ENCODE measurements at places on chromosomes 11 and 22.

DNA sequence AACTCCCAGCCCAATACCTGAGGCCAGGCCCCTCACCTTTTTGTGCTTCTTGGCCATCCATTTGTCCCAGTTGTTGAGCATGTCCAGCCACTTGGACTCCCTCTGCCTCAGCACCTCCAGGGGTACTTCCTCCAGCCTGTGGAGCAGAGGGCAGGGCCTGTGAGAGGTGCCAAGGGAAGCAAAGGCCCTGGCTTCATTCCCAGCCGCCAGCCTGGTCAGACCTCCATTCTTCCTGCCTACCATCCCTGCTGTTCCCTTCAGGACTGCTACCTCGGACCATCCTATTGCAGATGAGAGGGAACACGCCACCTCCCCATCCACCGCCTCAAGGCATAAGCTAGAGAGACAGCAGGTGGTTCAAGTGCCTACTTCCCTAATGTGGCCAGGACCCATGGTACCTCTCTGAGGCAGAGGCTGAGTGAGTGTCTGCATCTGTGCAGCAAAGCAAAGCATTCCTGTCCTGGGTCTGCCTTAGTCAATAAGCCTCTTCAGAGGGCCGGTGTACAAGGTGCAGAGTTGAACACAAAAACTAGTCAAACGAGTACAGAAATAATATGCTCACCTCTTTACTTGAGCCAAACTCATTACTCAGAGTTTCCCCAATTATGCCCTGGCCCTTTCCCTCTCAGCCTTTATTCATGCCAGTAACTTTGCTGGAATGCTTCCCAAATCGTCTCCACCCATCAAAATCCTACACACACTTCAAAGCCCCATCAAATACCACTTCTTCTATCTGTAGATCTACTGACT is 15.4 kb upstream of the CASTOR1 start:
- peak overlapping the region; percentile 63 for H3K4me3 ChIP-seq
- peak overlapping the region; percentile 96 for H3K27ac ChIP-seq

GRCh38 chr11:19756675-19757475 is 44.2 kb downstream of the NAV2 start:
- peaks cover 8% of the 10 kb centered on the region for H3K27me3 ChIP-seq
- H3K27ac ChIP-seq, result no peak overlapping the region
- no peak overlapping the region for H3K4me3 ChIP-seq
- no peaks in the 10 kb centered on the region for H3K36me3 ChIP-seq

GRCh38 chr11:61369372-61370348 is 7.5 kb downstream of the TMEM138 start:
- H3K4me1 ChIP-seq, result peaks cover 22% of the 10 kb centered on the region
- H3K27ac ChIP-seq, result peak overlapping the region; percentile 38
- peaks cover 44% of the 10 kb centered on the region for H3K36me3 ChIP-seq
- H3K27me3 ChIP-seq, result no peaks in the 10 kb centered on the region

DNA sequence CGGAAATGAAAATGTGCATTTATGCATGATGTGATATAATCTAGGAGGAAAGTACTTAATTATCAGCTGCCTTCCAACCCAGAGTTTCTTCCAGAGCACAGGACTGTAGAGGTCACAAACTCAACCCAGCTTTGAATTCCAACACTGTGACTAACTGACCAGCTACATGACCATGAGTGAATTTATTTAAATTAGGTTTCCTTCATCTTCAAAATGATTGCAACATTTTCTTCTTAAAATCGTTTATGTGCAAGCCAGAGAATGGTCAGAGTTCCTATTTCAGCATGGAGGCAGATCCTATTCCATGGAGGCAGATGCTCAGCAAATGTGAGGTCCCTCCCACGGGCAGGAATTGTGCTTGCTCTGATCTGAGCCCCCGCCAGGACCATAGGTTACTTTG is 42.4 kb downstream of the OSBP start:
- peaks cover 13% of the 10 kb centered on the region for H3K36me3 ChIP-seq
- no peaks in the 10 kb centered on the region for H3K27me3 ChIP-seq
- no peak overlapping the region for H3K4me3 ChIP-seq
- DNase-seq, result no peak
- no peaks in the 10 kb centered on the region for H3K4me1 ChIP-seq
- no peak overlapping the region for H3K27ac ChIP-seq

GRCh38 chr11:64998141-64998540 is 1.4 kb upstream of the BATF2 start:
- peak overlapping the region; percentile 73 for H3K27ac ChIP-seq
- H3K4me1 ChIP-seq, result peaks cover 17% of the 10 kb centered on the region
- no peaks in the 10 kb centered on the region for H3K36me3 ChIP-seq

DNA sequence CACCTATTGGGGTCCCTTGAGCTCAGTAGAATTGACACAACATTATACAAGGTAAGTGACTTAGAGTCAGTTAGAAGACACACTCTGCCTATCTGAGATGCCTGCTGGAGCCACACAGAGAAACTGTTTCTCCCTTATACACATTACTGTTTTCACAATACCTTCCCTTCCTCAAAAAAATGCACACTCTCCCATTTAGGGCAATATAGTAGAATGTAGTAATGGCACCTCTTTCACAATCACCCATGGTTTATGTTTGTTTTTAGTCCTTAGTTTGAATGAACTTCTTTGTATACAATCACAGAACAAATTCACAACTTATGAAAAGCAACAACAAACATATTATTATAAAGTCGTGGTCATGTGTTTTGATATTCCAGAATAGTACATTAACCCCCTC is 14.3 kb downstream of the OR52H1 start:
- no peak for DNase-seq
- peaks cover 3% of the 10 kb centered on the region for H3K36me3 ChIP-seq

DNA sequence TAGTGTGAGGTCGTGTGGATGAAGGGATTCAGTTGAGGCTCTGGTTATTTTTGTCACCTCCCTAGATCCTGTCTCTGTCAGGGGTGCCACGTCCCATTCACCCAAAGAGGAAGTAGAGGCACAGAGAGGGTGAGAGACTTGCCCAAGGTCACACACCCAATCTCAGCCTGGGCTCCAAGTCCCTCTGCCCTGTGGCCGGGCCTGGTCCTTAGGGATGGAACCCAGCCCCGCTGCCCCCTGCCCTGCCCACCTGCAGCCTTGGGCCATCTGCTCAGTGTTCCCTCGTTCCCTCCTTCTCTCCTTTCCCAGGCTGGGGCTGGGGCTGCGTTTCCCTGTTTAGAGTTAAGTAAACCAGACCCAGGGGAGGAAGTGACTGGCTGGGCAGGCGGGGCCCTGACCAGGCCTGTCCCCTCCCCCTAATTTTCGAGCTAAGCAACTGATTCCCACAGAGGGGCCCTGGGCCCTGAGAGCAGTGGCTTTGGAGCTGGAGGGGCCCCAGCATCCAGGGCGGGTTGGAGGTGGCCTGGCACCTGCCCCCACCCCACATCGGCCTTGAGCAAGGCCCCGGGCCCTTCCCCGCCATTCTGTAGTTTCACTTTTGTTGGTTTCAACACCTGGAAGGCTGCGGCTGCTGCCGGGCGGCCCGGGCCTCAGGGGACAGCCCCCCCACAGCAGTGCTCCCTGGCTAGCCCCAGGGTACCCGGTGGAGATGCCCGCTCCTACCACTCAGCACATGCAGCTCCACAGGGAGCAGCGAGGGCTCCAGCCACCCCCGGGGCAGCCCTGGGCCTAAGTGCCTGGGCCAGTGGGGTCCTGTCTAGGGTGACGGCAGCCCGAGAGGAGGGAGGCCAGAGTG is 1.5 kb downstream of the TCIRG1 start:
- H3K4me1 ChIP-seq, result peaks cover 21% of the 10 kb centered on the region
- peak overlapping the region; percentile 91 for H3K27ac ChIP-seq
- H3K36me3 ChIP-seq, result peaks cover 8% of the 10 kb centered on the region
- H3K4me3 ChIP-seq, result peak overlapping the region; percentile 91

GRCh38 chr11:120125024-120125423 is 12.9 kb downstream of the TRIM29 start:
- no peak overlapping the region for H3K27ac ChIP-seq
- H3K27me3 ChIP-seq, result no peaks in the 10 kb centered on the region
- no peak overlapping the region for H3K4me3 ChIP-seq
- H3K36me3 ChIP-seq, result no peaks in the 10 kb centered on the region
- peaks cover 2% of the 10 kb centered on the region for H3K4me1 ChIP-seq

DNA sequence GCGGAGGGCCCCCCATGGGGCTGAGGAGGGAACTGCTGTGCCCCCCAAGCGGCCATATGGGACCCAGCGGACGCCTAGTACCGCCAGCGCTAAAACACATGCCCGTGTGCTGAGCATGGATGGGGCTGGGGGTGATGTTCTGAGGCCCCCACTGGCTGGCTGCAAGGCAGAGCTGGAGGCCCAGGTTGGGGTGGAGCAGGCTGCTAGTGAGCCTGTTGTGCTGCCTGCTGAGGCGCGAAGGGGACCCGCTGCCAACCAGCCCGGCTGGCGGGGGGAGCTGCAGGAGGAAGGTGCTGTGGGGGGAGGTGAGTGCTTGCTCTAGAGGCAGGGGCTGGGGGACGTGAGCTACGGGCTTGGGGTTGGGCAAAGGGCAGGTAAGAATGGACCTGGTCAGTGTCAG is 3.2 kb downstream of the PCNX3 start:
- H3K36me3 ChIP-seq, result peaks cover 15% of the 10 kb centered on the region
- no peak for DNase-seq
- no peaks in the 10 kb centered on the region for H3K27me3 ChIP-seq

DNA sequence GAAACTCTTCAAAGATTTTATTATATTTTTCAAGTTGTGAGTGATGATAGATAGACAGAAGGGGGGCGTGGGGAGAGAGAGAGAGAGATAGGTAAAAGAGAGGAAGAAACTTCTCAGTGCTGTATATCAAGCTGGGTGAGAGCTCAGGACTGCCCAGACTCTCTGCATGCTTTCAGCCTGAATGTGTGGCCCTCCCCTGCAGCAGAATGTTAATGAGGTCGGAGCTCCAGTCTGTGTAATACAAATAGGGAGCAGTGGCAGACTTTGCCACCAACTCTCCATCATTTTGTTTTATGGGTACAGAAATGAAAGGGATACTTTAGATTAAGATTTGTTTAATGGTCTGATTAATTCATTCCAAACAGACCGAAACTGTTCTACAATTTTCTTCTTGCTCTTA is 752.8 kb downstream of the OPCML start:
- H3K4me1 ChIP-seq, result peaks cover 11% of the 10 kb centered on the region
- no peaks in the 10 kb centered on the region for H3K36me3 ChIP-seq
- no peaks in the 10 kb centered on the region for H3K27me3 ChIP-seq
- no peak overlapping the region for H3K27ac ChIP-seq
- DNase-seq, result no peak

- DNase-seq, result no peak
- H3K27me3 ChIP-seq, result peaks cover 5% of the 10 kb centered on the region
- H3K27ac ChIP-seq, result no peak overlapping the region
- H3K36me3 ChIP-seq, result no peaks in the 10 kb centered on the region
Measured at GRCh38 chr11:130728185-130729180, 187.8 kb downstream of the SNX19 start.

GRCh38 chr11:109726061-109726460 is 304.1 kb downstream of the C11orf87 start:
- DNase-seq, result no peak
- H3K4me3 ChIP-seq, result no peak overlapping the region
- no peaks in the 10 kb centered on the region for H3K36me3 ChIP-seq
- H3K27ac ChIP-seq, result no peak overlapping the region

- H3K4me3 ChIP-seq, result no peak overlapping the region
- H3K36me3 ChIP-seq, result peaks cover 3% of the 10 kb centered on the region
- H3K4me1 ChIP-seq, result peaks cover 14% of the 10 kb centered on the region
- DNase-seq, result no peak
- no peak overlapping the region for H3K27ac ChIP-seq
Measured at GRCh38 chr11:7499081-7499480, 13.8 kb downstream of the OLFML1 start.

DNA sequence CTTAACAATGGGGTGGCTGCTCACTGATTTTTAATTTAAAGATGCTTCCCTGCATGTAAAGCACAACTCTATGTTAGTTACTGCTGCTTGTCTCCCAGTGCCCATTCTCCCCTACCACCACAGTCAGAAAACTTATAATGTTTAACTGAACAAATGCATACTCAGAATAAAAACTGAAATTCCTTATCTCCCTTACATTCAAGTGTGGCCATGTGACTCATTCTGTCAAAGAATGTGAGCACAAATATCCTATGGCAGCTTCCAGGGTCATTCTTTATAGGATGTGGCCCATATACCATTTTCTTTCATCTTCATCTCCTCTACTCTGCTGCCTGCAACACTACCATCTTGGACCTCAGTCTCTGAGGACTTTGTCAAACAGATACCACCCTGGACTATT is 374.8 kb downstream of the DYNC2H1 start:
- no peak overlapping the region for H3K27ac ChIP-seq
- H3K27me3 ChIP-seq, result peaks cover 3% of the 10 kb centered on the region
- H3K4me1 ChIP-seq, result peaks cover 12% of the 10 kb centered on the region
- H3K4me3 ChIP-seq, result no peak overlapping the region

- no peak overlapping the region for H3K27ac ChIP-seq
- DNase-seq, result no peak
- H3K4me1 ChIP-seq, result no peaks in the 10 kb centered on the region
- no peaks in the 10 kb centered on the region for H3K36me3 ChIP-seq
- H3K27me3 ChIP-seq, result peaks cover 3% of the 10 kb centered on the region
- H3K4me3 ChIP-seq, result no peak overlapping the region
Measured at GRCh38 chr11:126521196-126521595, 165.7 kb downstream of the ST3GAL4 start.

- H3K27me3 ChIP-seq, result peaks cover 13% of the 10 kb centered on the region
- no peak overlapping the region for H3K27ac ChIP-seq
- H3K36me3 ChIP-seq, result no peaks in the 10 kb centered on the region
- H3K4me1 ChIP-seq, result no peaks in the 10 kb centered on the region
Measured at GRCh38 chr22:47835726-47836125, 1073.3 kb downstream of the TBC1D22A start.

- H3K4me1 ChIP-seq, result no peaks in the 10 kb centered on the region
- peaks cover 5% of the 10 kb centered on the region for H3K36me3 ChIP-seq
- H3K27ac ChIP-seq, result no peak overlapping the region
Measured at GRCh38 chr22:49575703-49576081, 252.0 kb downstream of the BRD1 start.

DNA sequence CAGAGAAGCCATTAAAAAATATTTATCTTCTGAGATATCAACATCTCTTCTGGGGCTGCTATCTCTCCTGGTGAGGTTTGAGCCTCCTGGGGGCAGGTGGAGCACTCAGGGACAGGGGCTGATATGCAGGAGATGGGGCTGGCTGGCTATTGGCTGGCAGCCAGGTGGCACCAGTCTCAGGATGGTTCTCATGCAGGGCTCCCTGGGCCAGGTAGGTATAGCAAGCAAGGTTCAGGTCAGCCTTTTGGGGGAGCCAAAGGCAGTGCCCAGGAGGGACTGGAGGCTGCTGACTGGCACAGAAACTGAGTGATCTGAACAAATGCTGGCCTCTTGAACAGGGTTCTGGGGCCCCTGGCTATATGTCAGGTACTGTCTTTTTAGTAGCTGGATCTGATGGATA is 29.7 kb upstream of the EMSY start:
- H3K4me1 ChIP-seq, result no peaks in the 10 kb centered on the region
- H3K4me3 ChIP-seq, result no peak overlapping the region
- DNase-seq, result no peak
- no peak overlapping the region for H3K27ac ChIP-seq
- H3K27me3 ChIP-seq, result peaks cover 17% of the 10 kb centered on the region

- DNase-seq, result no peak
- H3K27me3 ChIP-seq, result no peaks in the 10 kb centered on the region
- peaks cover 39% of the 10 kb centered on the region for H3K4me1 ChIP-seq
- H3K27ac ChIP-seq, result peak overlapping the region; percentile 99
- H3K36me3 ChIP-seq, result peaks cover 44% of the 10 kb centered on the region
Measured at GRCh38 chr11:10856689-10857458, 979 bp downstream of the ZBED5 start.

GRCh38 chr11:108902027-108902469 is 237.2 kb downstream of the DDX10 start:
- peaks cover 1% of the 10 kb centered on the region for H3K4me1 ChIP-seq
- no peak overlapping the region for H3K4me3 ChIP-seq
- H3K36me3 ChIP-seq, result peaks cover 34% of the 10 kb centered on the region
- no peak overlapping the region for H3K27ac ChIP-seq
